ENCODE measurements at places on chromosomes 13 and 19. TPM values are rescaled to one million over a fixed set of nuclear protein-coding genes. Genes with fewer than 3 reads are reported as not detected.

GRCh38 chr13:73198991-73199411 lies 140.2 kb downstream of the KLF5 start:
- no peak for DNase-seq

DNA sequence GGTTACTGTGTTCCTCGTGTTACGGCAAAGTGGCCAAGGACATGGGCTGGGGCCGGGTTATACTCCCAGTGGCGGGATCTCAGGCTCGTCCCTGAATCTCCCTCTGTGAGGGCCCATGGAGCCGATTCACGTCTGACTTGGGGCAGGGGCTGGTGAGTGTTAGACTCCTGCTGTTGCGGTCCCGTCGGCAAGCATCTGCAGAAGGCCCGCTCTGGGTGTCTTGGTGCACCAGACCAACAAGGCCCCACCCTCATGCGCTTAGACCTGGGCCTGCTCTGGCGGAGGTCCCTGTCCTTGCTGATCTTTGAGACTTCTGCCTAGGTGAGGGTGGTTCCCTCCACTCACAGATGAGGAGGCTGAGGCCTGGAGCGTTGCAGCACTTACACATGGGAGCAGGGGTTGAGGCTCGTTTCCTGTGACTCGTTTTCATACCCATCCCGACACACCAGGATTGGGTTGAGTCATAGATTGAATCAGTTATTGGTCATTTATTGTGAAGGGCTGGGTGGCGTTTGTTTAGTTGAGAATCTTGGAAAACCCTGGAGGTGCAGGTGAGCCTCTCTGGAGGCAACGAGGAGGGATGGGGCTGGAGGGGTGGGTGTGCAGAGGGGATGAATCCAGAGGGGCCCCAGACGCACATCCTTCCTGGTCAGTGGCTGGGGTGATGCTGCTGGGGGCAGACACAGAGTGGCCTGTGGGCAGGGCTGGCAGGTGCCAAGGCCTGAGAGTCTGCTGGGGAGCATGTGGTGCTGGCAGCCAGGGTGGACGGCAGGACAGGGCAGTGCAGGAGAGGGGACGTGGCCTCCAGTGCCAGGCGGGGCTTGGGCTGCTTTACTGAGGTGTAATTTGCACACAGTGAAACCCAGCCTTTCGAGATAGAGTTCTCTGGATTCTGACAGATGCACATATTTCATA lies 4.6 kb downstream of the EPN1 start:
- DNase-seq = no peak

XRCC1 gene
- 19.8 TPM for total RNA-seq

- DNase-seq = no peak
Measured at GRCh38 chr19:7872306-7873204, 1.6 kb downstream of the PRR36 start.

DNA sequence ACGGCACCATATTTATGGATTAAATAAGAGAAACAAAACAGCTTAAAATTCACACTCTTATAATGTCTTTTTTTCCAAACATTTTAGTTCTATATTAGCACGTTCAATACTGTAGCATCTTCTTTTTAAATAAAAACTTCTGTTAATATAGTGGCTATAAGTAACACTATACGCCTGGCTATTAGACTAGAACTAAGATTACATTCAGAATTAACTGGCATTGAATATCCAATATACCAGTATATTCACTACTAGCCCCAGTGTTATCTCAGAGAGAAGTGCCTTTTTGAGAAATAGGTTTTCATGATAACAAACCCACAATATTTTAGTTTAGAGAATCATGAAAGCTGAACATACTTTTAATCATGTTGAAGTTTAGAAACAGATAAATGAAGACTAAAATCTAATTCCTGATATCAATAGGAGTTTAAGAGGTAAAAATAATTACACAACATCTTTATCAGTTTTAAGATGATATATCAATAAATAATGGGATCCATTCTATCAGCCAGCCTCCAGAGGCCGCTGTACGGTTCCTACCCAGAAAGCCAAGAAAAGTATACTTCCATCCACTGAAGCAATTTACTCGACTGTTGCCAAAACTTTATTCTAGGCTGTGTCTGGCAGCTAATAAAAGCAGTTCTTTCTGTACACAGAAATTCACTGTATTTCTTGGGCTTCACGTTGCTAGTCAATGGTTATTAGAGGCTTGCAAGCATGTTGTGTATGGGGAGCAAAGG lies 1113.4 kb upstream of the MIR17HG start:
- no peak for DNase-seq

TMEM147 gene
- 27.2 TPM for total RNA-seq

CCL25 gene
- total RNA-seq = not detected
